Left renal pelvis (tissue), 4 donors: ENCODE measurements at places on chromosomes 13 and 19.

DNA sequence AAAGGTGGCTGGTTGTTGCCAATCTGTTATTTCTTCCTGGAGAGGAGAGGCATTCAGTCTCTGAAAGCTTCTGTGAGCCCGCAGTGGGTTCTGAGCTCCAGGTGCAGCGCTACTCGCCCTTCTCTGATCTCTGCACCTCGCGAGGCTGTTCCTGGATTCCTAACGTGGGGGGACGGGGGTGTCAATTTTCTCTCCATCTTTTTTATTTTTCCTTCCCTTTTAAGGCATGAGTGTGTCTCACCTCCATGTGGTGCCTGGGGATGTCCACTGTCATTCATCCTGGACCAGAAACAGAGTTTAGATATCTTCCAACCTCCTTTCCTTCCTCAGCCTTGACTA lies 626 bp downstream of the ZNF233 start:
- DNase-seq, result no peak

GRCh38 chr13:108086678-108087077 lies 128.7 kb downstream of the LIG4 start:
- no peak for DNase-seq

DNA sequence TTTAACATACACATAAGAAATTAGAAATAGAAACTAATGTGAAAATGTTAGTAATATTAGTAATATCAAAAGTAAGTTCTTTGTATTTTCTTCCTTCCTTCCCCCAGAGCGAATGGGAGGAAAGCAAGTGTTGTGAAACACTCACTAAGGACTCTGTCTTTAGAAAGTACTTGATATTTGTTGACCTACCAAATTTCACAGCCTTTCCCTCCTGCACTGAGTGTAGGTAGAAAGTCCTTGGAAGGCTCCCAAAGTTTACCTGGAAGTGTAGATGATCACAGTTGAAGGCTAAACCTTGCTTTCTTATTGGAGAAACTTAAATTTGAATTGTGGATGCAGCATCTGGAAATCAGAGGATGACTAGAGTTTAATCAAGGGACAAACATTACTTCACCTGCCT lies 1459.5 kb upstream of the SPRY2 start:
- no peak for DNase-seq

DNA sequence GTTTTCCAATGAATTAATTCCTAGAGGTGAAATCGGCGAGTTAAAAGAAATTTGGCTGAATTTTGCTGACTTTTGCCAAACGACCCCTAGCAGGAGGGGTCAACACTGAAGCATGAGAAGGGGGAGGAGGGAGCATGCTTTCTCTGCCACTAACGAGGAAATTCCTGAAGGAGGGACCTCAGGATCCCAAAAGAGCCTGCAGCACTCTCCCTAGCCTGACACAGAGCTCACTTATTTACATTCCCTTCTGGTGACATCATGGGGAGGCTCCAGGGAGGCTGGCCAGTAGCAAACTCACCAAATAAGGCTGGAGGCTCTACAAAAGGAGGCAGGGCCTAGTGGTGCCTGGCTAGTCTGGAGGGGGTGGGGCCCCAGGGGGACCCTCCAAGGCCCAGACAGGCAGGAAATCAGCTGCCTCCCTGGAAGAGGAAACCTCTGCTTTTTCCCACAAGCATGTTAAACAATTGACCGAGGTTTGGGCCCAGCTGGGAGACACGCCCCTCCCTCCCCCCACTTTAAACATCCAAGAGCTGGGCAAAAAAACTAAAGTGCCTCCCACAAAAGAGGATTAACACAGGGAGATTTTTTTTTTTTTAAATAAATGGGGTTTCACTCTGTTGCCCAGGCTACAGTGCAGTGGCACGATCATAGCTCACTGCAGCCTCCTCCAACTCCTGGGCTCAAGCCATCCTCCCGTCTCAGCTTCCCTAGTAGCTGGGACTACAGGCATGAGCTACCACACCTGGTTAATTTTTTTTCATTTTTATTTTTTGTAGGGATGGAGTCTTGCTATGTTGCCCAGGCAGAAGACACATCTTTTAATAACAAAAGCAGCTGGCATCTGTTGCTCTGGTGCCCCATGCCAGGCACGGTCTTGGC lies 2.1 kb downstream of the DAPK3 start:
- DNase-seq, result peak; percentile 77

DNA sequence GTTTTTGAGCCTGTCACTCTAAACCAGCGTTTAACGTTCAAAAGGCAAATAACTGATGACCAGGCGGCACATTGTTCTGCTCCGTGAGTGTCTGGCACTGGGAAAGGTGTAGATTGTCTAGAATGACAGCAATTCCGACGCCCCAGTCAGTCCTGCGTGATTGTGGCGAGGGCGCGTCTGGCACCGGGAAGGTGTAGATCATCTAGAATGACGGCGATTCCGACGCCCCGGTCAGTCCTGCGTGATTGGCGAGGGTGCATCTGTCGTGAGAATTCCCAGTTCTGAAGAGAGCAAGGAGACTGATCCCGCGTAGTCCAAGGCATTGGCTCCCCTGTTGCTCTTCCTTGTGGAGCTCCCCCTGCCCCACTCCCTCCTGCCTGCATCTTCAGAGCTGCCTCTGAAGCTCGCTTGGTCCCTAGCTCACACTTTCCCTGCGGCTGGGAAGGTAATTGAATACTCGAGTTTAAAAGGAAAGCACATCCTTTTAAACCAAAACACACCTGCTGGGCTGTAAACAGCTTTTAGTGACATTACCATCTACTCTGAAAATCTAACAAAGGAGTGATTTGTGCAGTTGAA lies 26.1 kb upstream of the NDUFS7 start:
- no peak for DNase-seq
